ENCODE measurements at places on chromosomes 16 and 17.

GRCh38 chr17:71757956-71758355, 362.9 kb upstream of the SOX9 start:
- DNase-seq = no peak

- DNase-seq = no peak
These were observed 23.1 kb downstream of the NTAN1 start for GRCh38 chr16:15032547-15033308.

GRCh38 chr16:74936902-74937560, 47.9 kb downstream of the WDR59 start:
- DNase-seq = peak; percentile 21

- no peak for DNase-seq
These were observed 54.3 kb upstream of the CDC42EP4 start for GRCh38 chr17:73365906-73366623.

GRCh38 chr17:19805006-19805405, 56.9 kb upstream of the ALDH3A1 start:
- DNase-seq = no peak

DNA sequence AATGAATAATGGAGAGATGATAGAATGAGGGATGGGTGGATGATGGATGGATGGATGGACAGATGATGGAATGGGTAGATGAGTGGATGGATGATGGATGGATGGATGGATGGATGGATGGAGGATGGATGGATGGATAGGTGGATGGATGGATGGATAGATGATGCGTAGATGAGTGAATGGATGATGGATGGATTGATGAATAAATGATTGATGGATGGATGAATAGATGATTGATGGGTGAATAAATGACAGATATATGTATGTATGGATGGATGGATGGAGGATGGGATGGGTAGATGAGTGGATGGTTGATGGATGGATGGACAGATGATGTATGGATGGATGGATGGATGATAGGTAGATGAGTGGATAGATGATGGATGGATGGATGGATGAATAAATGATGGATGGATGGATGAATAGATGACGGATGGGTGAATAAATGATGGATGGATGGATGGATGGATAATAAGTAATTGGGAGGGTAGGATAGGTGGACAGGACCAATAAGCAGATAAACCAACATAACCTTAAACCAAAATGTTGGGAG, 7.9 kb downstream of the TRPV3 start:
- no peak for DNase-seq

DNA sequence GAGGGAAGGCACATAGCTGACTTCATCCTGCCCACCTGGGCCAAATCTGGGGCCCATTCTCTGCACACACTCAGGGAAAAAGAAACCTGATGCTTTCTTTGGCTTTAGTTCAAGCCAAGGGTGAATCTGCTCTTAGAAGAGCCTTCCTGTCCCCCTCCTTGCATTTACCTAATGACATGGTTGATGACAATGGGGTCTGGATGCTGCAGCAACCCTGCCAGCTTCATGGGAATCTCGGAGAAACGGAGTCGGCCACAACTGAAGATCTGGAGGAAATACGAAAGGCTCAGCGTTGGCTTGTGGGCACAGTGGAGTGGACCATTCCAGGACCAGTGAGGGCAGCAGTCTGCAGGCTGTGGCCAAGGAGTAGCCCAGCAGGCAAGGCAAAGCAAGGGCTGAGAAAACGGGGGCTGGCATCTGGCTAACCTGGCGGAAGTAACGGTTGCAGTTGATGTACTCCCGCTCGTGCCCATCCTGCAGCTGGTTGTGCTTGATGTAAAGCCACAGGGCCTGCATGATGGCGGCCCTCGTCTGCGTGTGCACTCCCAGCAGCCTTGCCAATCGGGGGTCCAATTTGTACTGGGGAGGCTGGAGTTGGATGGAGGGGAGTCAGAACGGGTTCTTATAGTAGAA, 6.4 kb upstream of the FTSJ3 start:
- no peak for DNase-seq

DNA sequence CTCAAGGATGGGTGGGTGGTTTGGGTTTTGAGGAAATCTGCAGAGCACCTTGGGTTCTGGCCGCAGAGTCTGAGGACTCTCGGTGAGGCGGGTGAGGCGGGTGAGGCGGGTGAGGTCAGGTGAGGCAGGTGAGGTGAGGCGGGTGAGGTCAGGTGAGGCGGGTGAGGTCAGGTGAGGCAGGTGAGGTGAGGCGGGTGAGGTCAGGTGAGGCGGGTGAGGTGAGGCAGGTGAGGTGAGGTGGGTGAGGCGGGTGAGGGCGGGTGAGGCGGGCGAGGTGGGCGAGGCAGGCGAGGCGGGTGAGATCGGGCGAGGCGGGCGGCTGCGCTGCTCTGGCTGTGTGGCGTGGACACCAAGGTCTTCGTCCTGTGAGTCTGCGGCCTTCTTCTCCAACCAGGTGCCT, 24.1 kb upstream of the RPL13 start:
- no peak for DNase-seq

GRCh38 chr16:8458481-8459046, 131.7 kb downstream of the TMEM114 start:
- DNase-seq = no peak

All from GM12864 (cell line).